ENCODE measurements at places on chromosomes 12 and 14.

- DNase-seq, result no peak
Observed at GRCh38 chr12:81992461-81992860, 233.3 kb upstream of the PPFIA2 start.

DNA sequence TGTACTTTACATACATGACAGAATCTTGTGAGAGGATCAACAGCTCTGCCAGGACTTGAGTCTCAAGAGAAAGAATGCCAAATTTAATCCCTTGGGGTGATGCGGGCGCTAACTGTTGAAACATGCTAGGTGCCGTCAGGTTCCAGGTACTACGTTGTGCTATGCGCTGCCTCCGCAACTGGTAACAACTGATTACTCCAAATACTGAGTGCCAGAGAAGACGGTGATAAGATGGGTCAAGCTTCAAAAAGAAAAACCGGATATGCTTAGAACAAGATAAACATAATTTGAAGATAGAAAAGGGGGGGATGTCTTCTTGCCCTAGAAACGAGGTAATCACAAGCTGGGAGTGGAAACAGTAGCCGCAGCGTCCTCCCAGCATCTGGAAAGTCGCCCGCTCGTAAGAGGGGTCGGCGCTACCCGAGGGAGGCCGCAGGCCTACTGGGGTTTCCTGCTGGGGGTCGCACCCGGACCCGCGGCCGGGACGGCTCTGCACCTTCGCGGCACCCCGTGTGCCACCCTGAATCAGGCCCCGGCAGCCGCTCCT is 678 bp downstream of the ZBTB25 start:
- no peak for DNase-seq

DNA sequence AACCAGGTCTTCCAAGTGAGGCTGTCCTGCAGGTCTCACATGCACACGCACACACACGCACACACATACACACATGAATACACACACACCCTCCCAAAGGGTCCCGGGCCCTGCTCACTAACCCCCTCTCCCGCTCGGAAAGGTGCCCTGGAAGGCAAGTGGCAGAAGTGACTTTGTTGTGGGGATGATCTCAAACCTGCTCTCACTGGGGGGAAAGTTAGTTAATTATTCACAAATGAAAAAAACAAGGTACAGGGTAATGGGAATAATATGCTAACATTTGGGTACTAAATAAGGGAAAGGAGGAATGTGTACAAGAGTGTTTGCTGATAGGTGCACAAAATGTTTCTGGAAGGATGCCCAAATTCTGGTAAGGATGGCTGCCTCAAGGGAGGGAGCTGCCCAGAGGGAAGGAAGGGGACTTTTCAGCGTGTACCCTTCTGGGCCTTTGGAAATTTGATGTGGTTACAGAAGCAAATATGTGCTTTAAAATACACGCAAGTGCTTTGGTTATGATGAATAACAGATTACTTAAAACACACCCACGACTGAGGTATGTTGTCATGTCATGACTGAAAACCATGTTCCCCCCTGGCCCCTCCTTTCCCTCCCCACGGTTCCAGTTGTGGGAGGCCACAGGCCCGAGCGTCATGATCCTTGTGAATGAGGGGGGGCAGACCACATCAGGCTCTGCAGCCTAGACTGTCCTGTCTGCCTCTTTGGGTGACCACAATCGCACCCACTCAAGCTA is 43.3 kb upstream of the PLEKHG6 start:
- DNase-seq, result no peak

DNA sequence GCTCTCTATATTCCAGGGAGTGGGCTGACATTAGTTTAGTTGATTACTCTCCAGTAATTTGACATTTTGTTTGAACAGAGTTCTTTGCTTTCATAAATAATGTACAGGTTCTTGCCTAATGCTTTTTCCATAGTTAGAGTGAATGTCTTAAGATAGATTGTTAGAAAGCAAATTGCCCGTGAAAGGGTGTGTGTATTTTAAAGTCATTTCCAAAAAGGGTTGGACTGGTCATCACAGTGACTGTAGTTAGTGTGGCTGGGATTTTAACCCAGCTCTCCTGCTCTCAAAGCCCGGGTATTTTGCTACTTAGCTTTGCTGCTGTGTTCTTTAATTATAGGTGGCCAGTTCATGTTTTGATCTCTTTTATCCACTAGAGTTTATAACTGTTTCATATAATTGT is 74.2 kb downstream of the DNAH10 start:
- DNase-seq, result peak; percentile 88

GRCh38 chr12:132213359-132214160 is 69.3 kb downstream of the NOC4L start:
- no peak for DNase-seq

DNA sequence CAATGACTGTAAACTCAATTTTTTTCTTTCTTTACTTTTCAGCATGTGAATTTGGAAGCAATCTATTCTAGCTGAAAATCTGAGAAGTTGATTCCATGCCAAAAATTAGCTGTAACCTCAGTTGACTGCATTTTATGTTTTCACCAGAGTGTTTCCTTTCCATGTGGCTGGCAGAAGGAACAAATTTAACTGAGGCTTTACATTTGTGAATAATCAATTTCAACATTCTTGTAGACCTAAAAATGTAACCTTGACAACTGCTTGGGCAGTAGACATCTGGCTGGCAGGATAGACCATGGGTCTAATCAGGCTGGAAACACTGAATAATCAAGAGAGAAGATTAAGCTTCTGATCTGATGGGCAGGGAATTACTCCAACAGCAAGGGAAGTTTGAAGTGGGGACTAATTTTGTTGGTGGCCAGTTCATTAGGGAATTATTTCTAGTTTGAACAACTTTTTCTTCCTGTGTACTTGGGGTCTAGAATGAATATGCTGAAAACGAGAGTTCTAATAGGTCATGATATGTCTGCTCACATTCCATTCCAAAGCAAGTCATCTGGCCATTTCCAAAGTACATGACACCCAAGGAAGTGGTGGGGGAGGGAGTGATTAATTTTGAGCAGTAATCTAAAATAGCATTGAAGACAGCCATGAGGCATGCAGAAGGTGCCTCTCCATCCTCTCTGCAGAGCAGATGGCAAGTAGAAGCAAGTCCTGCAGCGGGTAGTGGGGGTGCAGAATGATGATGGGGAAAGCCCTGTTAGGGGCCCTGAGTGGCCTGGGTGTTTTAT is 68.2 kb downstream of the ATP23 start:
- no peak for DNase-seq

- no peak for DNase-seq
Observed at GRCh38 chr12:128467882-128468281, 200.9 kb downstream of the TMEM132C start.

DNA sequence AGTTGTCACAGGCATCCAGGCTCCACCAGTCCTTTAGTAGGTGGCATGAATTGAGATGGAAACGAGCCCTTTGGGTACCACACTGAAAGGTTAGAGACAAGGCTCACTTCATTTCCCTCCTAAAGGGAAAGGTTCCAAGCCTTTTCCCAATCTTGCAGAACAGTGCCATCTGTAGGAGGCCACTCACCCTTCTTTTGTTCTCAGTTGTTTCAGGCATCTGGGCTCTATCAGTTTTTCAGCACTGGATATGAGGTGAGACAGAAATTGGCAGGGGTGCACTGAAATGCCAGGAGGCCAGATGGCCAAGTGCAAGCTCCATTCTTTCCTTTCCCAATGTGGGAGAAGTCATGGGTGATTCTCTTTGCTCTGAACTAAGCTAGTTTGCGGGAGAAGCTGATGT is 15.2 kb downstream of the FBXO33 start:
- DNase-seq, result no peak

GRCh38 chr14:72291908-72292688 is 359.9 kb downstream of the RGS6 start:
- no peak for DNase-seq

- DNase-seq, result no peak
Observed at GRCh38 chr12:42652048-42652447, 62.5 kb upstream of the PRICKLE1 start.
